ENCODE measurements at places on chromosomes 12 and 14.

GRCh38 chr12:67750513-67751183, 102.1 kb downstream of the DYRK2 start:
- DNase-seq, result no peak

GRCh38 chr12:91778091-91778832, 367.4 kb downstream of the BTG1 start:
- no peak for DNase-seq

DNA sequence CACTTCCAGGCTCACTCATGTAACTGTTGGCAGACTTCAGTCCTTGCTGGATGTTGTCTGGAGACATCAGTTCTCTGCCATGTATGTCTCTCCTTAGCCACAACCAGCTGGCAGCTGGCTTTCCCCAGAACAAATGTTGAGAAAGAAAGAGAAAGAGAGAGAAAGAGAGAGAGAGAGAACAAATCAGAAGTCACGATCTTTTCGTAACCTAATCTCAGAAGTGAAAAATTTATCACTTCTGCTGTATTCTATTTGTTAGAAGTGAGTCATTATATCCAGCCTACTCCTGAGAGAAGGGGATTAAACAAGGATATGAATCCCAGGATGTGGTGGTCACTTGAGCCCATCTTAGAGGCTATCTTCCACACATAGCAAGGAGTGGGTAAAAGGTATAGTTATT, 101.2 kb downstream of the BTG1 start:
- no peak for DNase-seq

DNA sequence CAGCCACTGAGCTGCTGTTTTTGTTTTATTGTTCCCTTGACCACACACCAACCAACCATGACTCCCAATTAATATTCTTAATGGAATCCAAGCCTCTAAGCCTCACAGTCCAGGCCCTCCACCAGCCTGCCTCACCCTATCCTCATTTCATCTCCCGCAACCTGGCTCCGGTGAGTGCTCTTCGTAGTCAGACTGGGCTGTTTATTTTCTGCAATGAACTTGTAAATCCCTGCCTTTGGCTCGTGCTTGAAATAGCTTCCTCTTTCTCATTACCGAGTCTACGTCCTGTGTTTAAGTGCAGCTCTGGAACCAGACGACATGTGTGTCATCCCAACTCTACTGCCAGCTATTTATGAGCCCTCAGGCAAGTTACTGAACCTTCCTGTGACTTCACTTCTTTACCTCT, 12.4 kb upstream of the ETFBKMT start:
- no peak for DNase-seq

- DNase-seq, result peak; percentile 21
These were observed at the start of gene ESR2 for GRCh38 chr14:64293976-64294671. TSS of gene ESR2 (minus strand) at chr14:64294371. CDS start at chr14:64282985, 11,386 bp downstream.

DNA sequence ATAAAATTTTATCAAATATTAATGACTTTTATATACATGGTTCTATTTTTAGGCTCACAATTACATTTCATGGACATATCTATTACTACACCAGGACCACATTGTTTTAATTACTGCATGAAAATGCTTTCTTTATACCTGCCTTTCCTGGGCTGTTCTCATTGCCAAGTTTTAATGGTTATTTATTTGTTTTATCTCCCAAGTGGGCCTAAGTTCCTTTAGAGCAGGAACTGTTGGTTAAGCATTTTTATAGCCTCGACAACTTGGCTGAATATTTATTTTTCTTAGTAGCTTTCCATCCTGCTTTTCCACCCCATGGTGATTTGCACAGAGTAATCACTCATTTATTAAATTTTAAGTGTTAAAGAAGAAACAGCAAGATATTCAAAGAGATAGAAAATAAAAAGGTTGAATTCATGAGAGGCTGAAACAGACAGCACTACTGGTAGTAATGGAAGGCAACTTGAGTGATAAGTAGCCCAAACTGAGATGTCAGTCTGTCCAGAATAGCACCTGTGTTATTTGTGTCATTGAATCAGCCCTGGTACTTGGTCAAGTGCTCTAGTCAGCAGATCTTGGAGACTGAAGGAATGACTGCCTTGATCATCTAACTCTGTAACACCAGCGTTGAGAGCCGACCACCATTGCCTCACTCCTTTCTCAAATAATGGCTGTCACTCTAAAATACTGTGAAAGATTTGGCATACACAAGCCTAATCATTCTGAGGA, 119.1 kb upstream of the EGLN3 start:
- DNase-seq, result no peak

- no peak for DNase-seq
These were observed 260.5 kb downstream of the RAD51B start for GRCh38 chr14:68079941-68080697.

GRCh38 chr14:69079747-69080146, 73.2 kb downstream of the DCAF5 start:
- DNase-seq, result no peak

- DNase-seq, result no peak
These were observed 73.2 kb downstream of the SUSD6 start for GRCh38 chr14:69684461-69685217.

DNA sequence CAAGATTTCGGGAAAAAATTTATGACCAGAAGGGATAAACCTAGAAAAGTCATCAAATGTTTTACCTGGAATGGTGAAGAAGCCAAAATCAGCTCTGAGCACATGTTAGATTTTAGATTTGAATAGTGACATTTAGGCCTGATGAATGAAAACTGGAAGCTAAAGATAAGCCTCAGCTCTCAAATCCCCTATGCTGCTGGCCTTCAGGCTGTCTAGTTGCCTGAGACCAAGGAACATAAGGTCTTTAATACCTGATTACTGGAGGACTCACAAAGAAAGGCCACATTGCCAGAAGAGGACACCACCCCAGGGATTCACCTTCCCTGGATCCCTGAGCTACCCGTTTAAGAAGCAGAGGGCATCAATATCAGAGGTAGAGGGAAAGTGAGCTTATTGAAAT, 56.6 kb downstream of the BCL2L14 start:
- DNase-seq, result no peak

GRCh38 chr12:19316425-19316824, 122.9 kb upstream of the AEBP2 start:
- no peak for DNase-seq

DNA sequence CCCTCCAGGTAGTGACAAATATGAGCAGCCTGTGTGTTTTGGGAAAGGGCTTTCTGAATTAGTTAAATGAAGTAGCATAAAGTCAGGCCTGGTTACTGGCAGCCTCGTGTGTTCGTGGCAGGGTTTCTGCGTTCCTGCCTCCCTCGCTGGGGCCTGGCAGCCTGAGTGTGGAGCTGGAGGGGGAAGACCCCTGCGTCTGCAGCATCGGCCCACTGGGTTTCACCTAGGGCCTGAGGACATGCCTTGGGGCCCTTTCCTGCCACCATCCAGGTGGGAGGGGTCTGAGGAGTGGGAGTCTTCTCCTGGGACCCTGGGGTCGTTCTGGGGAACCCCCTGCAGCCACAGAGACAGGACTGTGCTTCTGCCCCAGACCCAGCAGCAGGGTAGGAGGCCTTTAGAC, 20.4 kb upstream of the AMN start:
- DNase-seq, result no peak

DNA sequence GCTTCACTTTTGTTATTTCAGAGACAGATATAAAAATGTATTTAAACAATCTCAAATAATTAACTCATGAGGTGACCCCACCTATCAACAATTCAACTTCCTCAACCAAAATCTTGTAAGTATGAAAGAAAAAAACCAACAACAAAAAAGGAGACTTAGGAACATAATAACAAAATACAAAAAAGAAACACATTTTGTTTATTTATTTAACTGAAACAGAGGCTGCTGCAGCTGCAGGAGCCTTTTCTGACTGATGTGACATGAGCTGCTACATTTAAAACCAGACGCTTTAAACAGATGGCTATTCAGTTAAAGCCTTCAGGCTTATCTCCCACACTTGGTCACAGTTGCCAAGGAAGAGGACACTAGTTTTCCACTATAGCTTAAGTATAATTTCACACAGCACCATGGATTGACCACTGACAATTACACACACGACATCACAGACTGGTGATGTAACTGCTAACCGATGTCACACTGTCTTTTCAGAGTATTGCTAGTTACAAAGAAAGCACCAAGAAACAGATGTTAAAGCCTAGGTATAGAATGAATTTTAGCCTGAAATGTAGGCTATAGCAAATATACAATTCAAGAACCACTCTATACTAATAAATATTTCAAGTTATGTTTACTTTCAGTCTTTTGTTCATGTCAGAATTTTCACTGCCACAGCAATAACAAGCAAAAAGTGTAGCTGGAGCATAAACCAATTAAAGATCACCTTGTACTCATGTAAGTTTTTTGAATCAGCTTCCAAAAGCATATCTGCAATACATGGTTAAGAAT, 113.0 kb downstream of the MED13L start:
- DNase-seq, result no peak

GRCh38 chr14:22383515-22384166, 205.4 kb downstream of the DAD1 start:
- DNase-seq, result no peak
